Aorta (tissue), 5 donors: ENCODE measurements at places on chromosomes 4 and X. TPM values are rescaled to one million over a fixed set of nuclear protein-coding genes. Genes with fewer than 3 reads are reported as not detected.

The PASD1 gene
- not detected for total RNA-seq

The CAMK2D gene
- 71.8 TPM for total RNA-seq

DNA sequence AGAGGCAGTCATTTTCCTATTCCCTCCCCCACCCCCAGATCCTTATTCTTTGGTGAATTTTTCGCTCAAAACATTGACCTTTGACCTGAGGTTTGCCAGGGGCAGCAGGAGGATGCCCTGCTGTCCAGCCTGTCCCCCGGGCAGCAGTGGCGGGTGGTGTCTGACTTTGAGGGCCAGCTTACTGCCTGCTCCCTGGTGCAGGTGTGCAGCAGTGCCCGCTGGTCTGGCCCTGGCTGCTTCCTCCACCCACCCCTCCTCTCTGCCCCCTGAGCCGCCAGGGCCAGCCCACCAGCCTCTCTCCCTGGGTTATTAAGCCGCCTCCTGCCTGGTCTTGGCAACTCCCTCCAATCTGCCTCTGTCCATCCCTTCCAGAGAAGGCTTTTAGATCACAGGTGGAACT lies 40.8 kb upstream of the GRPEL1 start:
- DNase-seq = peak; percentile 70

DNA sequence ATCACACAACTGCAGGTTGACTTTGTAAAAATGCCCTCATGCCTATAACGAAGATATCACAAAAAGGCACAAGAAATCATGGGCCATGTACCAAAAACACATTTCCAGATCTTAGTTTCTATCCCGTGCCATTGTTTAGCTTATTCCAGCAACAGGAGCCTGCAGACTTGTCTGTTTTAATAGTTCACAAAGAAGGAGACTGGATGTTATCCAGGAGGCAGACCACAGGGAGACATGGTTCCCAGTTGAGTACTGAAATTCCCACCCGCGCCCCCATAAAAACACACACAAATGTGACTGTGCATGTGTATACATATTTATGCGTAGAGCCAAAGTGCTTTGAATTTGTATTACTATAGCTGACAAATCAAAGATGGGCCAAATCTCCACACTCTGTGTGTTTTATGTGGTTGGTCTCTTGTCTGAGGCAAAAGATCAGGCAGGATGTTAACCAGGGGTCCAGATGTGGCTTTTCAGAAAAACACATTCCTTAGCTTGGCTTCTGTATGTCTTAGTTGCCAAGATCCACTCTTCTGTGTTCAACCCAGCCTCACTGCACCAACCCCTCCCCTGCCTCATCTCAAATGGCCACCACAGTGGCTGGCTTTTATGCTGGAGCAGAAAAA lies 469.2 kb upstream of the DIPK2B start:
- no peak for DNase-seq

The CENPE gene
- total RNA-seq = 3.4 TPM

- no peak for DNase-seq
Measured at GRCh38 chr4:165458471-165458870, 79.7 kb downstream of the CPE start.

The PABPC5 gene
- total RNA-seq = 3.8 TPM

GRCh38 chr4:146033149-146033548 lies 94.5 kb upstream of the ZNF827 start:
- DNase-seq = no peak

The JCHAIN gene
- 8.0 TPM for total RNA-seq

The FAM47A gene
- total RNA-seq = not detected

GRCh38 chr4:40586034-40586433 lies 43.6 kb downstream of the RBM47 start:
- DNase-seq = no peak

The H2AZ1 gene
- 99.2 TPM for total RNA-seq

The SPATA4 gene
- total RNA-seq = not detected

- DNase-seq = no peak
Measured at GRCh38 chr4:53535567-53535966, 55.7 kb downstream of the LNX1 start.

GRCh38 chr4:37770016-37770415 lies 56.5 kb upstream of the PGM2 start:
- no peak for DNase-seq

- no peak for DNase-seq
Measured at GRCh38 chr4:66404141-66404540, 733.9 kb upstream of the EPHA5 start.
